ENCODE measurements at places on chromosomes 16 and 17.
A peak's percentile ranks its signal among the peaks of the same experiment; 100 is the strongest.

DNA sequence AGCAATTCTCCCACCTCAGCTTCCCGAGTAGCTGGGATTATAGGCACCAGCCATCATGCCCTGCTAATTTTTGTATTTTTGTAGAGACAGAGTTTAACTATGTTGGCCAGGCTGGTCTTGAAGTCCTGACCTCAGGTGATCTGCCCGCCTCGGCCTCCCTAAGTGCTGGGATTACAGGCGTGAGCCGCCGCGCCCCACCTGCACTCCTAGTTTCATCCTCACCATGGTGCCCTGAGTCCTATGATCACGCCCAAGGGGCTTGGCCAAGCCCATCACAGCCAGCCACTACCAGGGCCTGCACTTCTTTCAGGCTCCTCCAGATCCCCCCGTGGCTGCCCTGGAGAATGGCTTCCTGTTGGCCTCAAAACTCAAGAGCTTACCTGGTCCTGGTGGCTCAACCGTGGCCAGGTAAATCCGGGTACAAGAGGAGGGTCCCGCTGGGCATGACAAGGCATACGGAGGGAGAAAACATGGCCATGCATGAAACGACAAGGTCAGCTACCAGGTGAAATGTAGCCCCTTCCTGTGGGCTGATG, 20.4 kb upstream of the TFAP4 start:
- DNase-seq, result no peak

GRCh38 chr17:76747716-76748363, 9.9 kb downstream of the MFSD11 start:
- no peak for DNase-seq

GRCh38 chr16:86373276-86373901, 136.9 kb upstream of the FOXF1 start:
- DNase-seq, result no peak

DNA sequence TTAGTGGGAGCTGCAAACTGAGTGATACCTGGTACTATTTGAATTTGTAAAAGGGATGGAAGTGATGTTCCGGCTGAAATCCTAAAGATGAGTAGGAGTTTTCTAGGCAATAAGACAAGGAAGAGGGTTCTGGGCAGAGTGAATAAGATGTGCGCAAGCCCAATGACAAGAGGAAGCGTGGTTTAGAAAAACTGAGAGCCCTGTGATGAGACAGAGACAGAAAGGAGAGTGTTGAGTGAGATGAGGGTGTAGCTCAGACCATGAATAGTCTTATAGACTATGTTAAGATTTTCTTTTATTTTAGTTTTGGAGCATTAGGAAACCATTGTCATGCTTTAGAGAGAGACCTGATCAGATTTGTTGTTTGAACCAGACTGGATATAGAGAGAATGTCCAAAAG, 50.2 kb downstream of the COX10 start:
- no peak for DNase-seq

DNA sequence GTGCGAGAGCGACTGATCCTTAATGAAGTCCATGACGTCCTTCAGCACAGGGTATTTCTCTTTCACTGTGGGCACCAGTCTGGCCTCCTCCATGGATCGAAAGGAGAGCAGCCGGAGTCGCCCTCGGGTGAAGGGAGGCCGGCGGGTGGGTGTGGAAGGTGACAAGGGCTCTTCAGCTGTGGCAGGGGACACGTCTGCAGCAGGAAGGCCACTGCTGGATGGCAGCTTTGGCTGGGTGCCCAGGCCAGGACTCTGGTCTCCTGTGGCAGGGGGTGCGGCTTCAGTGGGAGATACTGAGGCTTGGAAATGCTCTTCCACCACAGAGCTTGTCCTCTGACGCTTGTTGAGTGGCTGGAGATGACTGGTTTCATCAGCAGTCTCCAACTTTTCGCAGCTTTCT, 78.5 kb downstream of the ZZEF1 start:
- DNase-seq, result no peak

GRCh38 chr17:83078378-83079351, 744 bp upstream of the METRNL start:
- no peak for DNase-seq

DNA sequence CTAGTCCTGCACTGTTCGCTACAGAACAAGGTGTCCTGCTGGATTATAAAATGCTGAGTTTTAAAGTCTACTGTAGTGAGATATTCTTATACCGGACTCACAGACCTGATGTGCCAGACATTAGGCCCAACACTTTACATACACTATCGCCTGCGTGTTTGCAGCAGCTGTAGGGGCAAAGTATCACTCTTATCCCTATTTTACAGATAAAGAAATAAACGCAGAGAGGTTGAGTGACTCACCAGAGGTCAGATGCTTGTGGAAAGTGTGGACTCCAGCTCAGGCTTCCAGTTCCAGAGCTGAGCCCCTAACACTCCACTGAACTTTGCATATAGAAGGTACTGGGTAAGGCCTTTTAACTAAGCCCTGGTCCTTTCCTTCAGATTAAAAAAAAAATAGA, 47.4 kb downstream of the PLXDC1 start:
- no peak for DNase-seq

GRCh38 chr17:1158879-1159278, 20.9 kb downstream of the ABR start:
- DNase-seq, result peak; percentile 82

- peak; percentile 14 for DNase-seq
These were observed 27.4 kb downstream of the BCO1 start for GRCh38 chr16:81265658-81266451.

DNA sequence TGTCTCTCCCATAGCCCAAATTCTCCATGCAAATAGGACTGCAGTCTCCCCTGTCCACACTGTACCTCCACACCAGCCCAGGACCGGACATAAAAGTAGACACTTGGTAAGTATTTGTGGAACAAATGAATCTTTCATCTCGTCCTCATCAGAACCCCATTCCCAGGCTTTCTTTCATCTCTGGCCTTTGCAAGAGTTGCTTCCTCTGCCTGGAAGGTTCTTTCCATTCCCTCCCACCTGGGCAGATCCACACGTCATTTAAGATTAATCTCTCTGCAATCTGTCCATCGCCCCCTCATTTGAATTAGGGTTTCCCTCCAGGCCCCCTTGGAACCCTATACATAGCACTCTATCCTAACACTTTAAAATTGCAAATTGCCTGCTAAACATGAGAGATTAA, 3.9 kb upstream of the NXPH3 start:
- DNase-seq, result no peak

DNA sequence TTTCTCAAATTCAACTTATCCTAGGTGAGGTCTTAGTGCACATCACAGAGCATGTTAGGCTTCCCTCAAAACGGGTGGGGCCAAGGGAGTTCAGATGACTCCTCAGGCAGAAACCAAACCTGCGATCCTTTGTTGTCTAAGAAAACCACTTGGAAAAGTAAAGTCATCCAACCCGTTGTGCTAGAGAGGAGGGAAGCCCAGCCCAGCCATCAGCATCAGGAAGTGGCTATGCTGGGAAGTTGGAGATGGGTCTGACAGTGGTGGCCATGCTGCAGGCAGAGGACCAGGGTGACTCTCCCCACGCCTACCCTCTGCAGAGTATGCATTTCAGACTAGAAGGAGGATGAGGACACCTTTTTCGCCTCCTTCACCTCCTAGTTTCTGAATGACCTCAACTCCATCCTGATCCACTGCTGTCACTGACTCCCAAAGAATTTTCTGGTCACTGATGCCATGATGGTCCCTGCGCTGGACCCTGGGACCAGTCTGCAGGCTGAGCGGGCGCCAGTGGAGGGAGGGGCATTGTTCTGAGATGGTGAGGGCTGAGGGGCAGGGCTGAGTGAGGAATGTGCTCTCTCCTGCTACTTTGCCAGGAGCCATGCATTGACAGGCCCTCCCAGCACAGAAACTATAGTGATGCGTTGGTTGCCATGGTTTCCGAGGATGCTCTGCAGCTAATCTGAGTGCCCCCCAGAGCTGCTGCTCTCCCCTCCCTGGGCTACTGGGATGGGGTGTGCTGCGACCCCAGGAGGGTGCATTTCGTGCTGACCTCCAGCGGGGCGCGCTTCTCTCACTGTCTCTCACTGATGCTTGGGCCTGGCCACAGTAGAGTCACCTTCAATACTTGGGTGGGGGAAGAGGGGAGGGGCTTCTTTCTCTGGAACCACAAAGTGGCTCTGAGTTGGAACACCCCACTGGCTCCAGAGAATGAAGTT, 20.4 kb downstream of the ALOX12B start:
- no peak for DNase-seq

DNA sequence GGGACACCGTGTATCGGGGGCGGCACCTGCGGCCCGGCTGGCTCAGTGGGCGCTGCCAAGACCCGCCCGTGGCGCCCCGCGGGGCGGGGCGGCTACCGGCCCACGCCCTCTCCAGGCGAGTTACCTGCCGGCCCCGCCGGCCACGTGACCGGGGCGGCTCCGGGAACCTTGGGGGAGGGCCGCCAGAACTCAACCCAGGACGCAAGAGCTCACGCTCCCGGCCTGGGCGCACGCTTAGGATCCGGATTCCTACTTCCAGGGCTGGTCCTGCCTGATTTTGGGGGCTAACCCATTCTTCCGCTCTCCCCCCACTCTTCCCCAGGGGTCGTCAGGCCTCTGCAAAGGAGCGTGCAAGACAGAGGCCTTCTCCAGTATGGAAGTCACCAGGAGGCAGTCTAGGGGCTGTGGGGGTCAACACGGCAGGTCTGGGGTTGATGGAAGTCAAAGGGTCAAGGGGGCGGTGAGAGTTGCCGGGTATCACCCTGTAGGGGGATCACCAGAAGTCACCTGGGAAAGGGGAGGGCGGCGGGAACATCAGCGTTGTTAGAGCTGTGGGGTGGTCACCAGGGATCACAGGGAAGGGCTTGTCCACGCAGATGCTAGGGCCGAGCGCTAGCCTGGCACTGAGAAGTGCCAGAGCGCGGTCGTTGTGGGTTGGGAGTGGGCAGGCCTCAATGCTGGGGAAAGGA, 354 bp upstream of the ESRP2 start:
- DNase-seq, result no peak

GRCh38 chr17:71405101-71405500, 715.7 kb upstream of the SOX9 start:
- no peak for DNase-seq

DNA sequence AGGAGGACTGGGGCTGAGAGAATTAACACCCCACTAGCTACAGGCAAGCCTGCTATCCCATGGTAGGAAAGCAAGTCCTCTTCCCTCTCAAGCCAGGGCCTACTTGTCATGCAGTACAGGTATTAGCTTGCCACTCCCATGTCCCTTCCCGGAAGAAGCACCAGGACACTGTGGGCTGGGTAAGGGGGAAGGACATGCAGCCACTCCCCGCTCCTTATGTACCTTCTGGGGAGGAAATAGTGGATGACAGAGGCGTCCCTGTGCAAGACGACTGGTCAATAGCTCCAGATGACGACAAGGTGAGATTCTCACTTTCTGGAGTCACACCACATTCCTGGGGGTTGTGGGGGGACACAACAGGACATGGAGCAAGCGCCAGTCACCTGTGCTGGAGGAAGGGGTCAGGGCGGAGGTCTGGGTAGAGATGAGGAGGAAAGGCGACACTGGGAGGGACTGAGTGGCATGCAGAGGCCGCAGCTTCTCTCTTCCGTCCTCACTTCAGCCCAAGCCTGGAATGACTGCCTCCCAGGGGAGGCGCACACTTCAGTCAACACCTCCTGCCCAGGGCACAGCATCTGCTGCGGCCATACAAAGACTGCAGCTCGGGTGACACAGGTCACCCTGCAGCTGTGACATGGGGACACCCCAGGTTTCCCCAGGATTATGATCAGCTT, 15.1 kb upstream of the FOXJ1 start:
- DNase-seq, result no peak

- no peak for DNase-seq
These were observed 93.1 kb downstream of the VAT1L start for GRCh38 chr16:77881355-77882030.

- DNase-seq, result no peak
These were observed 25.3 kb downstream of the CMIP start for GRCh38 chr16:81469710-81470535.

DNA sequence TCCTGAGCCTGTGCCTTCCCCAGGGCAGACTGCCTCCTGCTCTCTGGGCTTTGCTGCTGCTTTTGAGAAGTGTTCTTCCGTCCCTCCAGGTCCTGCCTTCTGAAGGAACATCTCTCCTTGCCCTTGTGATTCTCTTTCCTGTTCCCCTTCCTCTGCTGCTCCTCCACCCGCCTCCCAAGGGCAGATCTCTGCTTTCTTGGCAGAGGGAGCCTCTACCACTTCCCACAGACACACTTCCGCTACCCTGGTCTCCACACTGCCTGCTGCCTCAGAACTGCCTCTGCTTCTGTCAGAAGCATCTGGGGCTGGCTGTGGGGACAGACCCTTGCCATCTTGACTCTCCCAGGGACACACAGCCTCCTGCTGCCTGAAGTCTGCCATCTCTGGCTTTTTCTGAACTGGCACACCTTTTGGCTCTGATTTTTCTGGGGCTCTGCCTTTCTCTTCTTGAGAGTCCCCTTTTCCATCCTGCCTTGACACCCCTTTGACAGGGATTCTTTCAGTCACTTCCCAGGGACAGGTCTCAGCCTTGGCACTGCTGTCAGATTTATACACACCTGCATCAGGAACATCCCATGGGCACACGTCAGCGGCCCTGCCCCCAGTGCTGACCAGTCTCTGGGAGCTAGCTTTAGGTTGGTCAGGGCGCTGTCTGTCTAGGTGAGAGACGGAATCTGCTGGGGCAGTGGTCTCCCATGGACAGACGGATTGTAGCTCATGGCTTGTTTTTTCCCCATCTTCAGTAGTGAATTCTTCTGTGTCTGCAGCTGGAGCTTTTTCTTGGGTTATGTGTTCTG, 16.6 kb downstream of the GPR179 start:
- no peak for DNase-seq

DNA sequence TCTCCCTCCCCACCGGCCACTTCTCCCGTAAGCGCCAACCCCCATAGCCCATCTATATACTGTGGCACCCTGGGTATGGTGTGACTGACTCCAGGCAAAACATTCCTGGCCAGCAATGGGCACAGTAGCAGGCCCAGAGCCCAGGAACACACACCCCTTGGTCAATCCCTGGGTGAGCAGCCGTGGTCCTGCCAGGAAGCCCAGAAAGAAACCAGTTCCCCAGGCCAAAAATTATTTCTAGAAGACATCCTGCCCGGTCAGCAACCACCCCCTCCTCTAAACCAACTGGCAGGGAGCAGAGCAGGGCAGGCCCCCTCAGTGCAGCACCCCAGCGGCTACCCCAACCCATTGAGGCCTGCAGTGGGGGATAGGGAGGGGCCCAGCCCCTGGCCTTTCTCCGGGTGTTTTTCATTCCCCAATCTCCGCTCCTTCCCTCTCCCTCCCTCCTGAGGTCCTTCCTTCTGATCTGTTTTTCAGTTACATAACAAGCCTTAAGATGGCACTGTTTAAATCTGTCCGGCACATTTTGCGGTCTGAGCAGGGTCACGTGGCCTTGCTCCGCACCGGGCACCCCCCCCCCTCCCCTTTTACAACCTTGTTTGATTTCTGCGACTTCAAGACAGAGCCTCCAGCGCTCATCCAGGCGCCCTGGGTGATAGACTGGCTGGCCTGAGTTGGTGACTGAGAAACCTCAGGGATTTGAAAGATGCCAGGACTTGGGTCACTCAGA, 2.0 kb downstream of the NPTX1 start:
- DNase-seq, result peak; percentile 26

GRCh38 chr17:39196241-39196807, 1.1 kb downstream of the CACNB1 start:
- no peak for DNase-seq

- DNase-seq, result no peak
These were observed 347.5 kb upstream of the TNRC6C start for GRCh38 chr17:77610972-77611521.

- DNase-seq, result no peak
These were observed 37.6 kb downstream of the FTO start for GRCh38 chr16:53741546-53741945.

Data from fibroblast of skin of right biceps (primary cell).